HCT116 (cell line): ENCODE measurements at places on chromosomes 16 and 17.

DNA sequence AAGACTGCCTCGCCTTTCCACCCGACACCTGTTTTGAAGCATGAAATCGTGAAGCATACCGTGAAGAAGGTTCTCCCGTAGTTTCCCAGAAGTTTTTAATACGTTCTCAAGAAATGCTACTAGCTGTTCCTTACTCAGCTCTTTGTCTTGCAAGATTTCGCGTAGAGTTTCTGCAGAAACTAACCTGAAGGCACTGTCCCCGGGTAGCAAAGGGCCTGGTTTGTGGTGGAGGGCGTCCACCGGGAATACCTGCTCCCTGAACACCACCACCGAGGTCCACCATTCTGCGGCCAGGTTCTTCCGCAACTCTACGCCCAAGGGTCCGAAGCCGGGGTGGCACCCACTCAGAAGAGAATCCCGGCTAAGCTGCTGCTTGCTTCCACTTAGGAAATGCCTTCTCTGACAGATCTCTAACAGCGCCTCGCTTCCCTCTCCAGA lies 487 bp downstream of the POLG2 start:
- DNase-seq: no peak

DNA sequence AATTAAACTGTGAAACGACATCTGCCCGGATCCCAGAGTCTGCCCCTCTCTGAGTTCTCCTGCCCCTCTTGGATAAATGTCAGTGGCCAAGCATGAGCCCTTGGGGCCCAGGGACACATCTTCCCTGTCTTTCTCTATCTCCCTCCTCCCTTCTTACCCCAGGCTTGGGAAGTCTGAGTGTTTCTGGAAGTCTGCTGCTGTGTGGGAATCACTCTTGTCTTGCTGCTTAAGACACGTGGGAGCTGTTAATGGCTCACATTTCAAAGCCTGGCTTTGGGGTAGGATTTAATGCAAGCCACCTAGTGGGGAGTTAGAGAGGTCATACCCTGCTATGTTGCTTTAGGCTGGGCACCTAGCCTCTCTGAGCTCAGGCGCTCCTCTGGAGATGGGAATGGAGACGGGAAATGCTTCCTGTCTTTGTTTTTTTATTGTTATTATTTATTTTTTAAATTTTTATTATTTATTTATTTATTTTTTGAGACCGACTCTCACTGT lies 218.5 kb upstream of the CIBAR2 start:
- peak; percentile 86 for DNase-seq

DNA sequence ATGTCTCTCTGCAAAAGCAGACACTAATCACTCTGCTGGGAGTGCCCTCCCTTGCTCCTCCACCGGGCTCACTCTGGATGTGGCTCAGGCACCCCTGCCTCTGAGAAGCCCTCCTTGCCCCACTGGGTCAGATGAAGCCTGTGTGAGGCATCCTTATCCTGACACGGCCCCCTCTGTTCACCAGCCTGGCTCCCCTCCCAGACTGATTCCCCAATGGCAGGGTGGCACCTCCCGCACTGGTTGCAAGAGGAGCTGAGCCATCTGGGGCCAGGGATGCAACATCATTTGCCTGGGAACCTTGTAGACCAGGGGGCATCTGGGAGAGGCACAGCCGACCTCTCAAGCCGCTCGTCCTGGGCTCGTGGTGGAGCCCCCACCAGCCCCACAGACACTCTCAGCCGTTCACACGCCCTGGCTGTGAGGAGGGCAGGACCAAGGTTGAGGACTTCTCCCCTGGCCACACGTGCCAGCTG lies 6.7 kb downstream of the SMTNL2 start:
- no peak for DNase-seq

GRCh38 chr17:38453951-38454421 lies 25.7 kb downstream of the ARHGAP23 start:
- DNase-seq: no peak

DNA sequence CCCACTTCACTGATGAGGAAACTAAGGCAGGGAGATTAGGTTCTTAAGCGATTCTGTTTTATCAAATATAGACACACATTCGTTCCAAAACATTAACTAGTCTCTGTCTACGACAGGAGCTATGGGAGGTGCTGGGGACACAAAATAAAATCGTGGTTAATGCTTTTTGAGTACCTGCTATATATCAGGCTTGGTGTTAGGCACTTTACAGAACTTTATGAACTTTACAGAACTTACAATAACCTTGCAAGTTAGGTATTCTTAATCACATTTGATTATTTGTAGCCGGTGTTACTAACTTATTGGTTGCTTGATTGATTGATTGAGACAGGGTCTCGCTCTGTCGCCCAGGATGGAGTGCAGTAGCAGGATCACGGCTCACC lies 538 bp upstream of the HEATR3 start:
- no peak for DNase-seq
